ENCODE measurements at places on chromosomes 11 and 22.

- DNase-seq: no peak
Measured at GRCh38 chr11:65560555-65561418, 2.6 kb upstream of the LTBP3 start.

- no peak for DNase-seq
Measured at GRCh38 chr11:131246156-131246555, 124.3 kb upstream of the NTM start.

DNA sequence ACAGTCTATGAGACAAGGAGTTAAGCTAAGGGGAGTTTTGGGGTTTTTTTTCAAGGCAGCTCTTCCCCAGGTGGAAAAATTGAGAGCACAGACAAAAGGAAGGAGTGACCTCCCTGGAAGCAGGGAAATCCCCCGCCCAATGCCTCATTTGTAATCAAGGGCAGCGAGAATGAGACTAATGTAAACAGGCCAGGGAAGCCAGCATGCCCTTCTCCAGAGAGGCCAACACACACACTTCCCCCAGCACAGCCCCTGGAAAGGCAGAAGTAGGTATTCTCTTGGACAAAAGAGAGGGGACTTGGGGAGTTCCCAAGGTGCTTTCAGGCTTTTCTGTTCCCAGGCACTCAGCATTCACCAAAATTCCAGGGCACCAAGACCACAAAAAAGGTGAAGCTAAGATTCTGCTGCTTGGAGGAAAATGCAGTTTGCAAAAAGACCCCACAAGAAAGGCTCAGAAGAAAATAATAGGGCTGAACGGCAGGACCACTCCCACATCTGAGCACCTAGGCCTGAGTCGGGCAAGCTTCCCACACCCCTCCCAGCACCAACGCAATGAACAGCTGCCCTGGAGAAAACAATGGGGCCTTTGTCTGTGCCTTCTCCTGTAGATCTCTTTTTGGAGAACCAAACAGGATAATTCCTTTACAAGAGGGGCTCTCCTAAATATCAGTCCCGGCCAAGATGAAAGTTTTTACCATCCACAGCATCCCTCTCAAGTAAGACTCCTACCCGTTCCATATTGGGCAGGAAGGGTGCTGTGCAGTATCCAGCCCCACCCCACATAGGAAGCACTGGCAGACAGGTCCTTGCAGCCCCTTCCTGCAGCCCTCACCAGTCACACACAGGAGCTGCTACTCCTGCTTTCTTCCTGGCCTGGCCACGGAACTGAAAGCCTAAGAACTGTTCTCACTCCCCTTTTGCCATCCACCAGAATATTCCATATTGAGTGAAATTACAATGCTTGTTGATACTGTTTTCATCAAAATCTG lies 70.7 kb upstream of the AKIP1 start:
- DNase-seq: no peak

- peak; percentile 86 for DNase-seq
Measured at GRCh38 chr11:3947061-3947460, 91.6 kb downstream of the STIM1 start.

DNA sequence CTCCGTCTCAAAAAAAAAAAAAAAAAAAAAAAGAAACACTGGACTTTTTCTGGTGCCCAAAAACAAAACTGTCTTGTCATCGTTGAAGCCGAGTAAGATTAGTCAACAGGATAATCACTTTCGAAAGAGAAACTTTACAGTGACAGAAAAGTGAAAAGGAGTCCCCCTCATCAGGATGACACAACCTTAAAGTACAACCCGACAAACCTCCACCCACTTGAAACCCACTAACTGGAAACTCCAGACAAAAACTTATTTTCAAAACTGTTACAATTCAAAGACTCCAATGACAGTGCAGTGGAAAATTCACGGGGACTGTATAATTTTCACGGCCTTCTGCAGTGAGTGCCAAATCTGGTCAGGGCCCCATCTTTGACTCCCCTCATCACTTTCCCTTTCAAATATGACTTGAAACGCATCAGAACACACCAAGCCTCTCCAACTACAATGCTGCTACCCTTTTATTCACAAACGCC lies 1.3 kb downstream of the DENND5A start:
- peak; percentile 29 for DNase-seq

DNA sequence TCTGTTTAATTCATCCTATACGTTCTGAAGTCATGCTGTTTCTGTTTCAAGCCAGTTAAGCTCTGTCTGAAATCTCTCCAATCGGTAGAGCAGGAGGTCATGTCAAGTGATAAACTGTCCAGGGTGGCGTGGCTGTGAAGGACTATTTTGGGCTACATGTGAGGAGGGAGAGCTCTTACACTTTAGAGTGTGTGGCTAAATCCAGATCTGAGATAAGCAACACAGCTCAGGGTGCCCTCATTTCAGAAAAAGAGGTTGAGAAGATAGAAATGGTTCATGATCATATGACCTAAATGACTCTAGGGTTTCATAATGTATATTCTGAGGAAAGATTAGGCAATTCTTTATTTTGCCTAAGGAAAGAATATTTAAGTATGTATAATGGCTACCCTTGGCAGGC lies 8.4 kb downstream of the BLID start:
- DNase-seq: no peak

GRCh38 chr22:23841736-23842445 lies 3.1 kb upstream of the DERL3 start:
- no peak for DNase-seq

DNA sequence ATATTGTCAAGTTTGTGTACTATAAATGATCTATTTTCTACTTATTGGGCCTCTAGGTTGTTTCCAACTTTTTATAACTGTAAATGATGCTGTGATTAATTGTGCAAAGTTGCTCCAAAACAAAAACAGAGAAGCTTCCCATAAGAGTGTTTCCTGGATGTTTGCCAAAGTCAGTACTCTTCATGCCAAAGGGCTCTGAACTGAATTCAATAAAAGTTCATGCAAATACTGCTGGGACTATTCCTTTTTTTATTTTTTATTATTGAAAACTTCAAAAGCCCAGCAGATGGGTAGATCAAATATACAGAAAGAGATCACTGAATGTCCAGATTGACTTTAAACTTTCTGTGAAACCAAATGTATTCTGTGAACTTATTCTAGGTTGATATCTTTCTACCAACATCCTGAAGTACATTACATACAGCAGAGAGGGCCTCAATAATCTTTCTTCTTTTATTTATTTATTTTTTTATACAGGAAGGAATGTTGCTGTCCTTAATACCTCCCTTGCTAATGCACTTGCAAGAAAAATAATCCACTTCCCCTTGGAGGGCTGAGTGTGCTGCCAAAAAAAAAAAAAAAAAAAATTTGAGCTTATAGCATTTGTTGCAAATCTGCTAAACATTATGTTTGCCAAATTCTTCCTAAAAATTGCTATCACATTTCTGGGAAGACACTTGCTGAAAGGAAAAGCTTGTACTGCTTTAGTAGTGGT lies 53.0 kb downstream of the CTSC start:
- DNase-seq: no peak

DNA sequence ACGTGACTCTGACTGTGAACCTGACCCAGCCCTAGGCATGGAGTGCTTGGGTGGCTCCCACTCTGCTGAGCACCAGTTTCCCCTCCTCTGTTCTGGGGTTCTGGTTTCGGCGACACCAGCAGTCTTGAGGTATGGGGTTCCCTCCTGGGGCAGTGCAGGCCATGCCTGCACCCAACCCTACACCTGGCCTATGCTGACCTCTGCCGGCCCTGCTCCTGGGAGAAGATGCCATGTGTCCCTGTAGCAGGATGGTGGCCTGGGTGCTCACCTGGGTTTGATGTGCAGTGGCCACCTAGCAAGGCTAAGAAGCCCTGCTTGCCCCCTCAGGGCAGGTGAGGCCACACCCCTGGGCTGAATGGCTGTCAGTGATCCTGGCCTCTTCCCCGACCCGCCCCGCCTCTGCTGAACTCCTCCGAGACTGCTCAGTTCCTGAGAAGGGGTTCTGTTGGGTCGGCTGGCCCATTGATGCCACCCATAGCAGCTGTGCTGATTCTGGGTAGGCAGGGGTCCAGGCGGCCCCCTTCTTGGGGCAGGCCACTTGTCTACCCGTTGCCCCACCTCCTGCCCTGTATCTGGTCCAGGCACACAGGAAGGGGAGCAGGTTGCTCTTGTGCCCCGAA lies 2.4 kb downstream of the ZDHHC8 start:
- DNase-seq: no peak

DNA sequence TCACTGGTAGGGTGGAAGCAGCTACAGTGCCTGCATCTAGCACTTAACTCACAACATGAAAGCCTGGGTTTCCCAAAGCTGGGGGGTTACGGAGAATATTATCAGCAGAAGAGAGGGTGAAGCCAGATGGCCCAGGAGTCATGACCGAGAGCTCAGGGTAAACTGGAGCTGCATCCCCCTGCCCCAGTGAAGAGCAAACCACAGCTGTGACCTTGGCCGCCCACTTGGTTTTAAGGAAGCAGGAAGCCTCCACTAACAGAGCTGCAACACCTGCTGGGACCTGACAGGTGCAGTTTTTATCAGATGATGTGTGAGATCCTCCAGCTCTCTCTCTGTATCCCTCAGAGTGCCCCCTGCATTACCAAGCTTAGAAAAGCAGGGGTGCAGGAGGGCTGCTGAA lies 20.9 kb downstream of the TCP11L1 start:
- DNase-seq: no peak

GRCh38 chr11:117458275-117459122 lies 130.8 kb downstream of the CEP164 start:
- DNase-seq: no peak

DNA sequence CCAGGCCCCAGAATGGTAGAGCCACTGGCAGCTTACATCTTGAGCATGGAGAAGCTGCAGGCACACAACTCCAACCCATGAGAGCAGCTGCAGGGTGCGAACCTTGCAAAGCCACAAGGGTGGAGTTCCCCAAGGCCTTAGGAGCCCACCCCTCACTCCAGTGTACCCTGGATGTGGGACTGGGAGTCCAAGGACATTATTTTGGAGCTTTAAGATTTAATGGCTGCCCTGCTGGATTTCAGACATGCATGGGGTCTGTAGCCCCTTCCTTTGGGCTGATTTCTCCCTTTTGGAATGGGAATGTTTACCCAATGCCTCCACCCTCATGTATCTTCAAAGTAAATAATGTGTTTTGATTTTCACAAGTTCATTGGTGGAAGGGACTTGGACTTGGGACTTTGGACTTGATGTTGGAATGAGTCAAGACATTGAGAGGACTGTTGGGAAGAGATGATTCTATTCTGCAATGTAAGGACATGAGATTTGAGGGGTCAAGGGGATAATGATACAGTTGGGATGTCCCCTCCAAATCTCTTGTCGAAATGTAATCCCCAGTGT lies 1.1 kb upstream of the KRTAP5-7 start:
- DNase-seq: no peak

DNA sequence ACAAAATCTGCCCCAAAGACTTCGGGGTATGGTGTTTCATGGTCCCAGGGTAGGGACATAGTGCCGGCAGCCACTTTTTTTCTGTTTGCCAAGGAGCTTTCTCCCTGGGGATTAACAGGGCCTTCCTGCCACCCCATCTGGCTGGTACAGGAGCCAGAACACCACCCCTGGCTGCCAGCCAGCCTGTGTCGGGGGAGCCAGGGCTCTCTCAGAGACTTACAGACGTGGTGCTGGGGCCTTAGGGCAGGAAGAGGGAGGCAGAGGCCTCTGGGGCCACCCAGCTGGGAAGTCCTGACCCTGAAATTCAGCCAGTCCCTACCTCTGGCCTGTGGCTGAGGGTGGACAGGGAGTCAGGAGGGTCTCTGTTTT lies 52.4 kb upstream of the CDON start:
- no peak for DNase-seq

GRCh38 chr22:19177164-19178064 lies 1.1 kb downstream of the SLC25A1 start:
- no peak for DNase-seq

DNA sequence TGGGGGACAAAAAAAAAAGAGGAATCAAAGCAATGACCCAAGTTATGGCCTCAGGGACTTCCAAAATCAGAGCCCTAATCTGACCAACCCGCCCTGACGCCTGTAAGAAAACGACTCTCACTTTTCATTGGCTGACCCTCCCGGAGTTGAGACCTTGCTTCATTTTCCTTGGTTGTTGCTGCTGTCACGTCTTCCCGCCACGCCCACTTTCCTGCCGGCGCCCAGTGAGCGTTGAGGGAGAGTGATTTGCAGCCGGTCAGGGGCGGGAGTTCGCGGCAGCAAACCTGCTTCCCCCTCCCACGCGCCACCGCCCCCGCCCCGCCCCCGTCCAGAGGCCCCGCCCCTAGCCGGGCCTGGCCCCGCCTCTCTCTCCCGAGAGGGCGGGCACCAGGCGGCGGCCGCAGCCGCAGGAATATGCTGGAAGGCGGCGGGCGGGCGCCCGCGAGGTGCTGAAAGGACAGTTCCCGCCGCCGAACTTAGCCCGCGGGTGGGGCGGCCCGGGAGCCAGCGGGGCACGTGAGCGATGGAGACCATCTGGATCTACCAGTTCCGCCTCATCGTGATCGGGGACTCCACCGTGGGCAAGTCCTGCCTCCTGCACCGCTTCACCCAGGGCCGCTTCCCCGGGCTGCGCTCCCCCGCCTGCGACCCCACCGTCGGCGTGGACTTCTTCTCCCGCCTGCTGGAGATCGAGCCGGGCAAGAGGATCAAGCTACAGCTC lies at the start of gene RAB39A:
Gene RAB39A, plus strand, starts transcription at position 403 of the 721 bp plus-strand sequence. Its CDS starts 121 bp downstream, at position 524.
- DNase-seq: peak; percentile 59

DNA sequence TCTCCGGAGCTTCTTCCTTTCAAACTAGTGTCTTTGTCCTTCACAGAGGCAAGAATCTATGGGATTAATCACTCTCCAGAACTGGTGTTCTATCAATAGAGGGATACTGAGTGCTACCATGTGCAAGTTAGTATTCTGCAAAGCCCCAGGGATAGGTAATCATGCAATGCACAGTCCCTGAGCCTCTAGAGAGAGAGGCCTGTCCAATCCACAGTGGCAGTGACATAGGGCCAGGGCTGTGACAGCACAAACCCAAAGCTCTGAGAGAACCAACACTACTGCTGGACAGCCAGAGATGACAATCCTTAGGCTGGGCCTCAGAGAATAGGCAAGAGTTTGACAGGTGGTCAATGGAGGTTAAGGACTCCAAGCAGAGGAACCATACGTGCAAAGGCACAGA lies 66.8 kb upstream of the USP47 start:
- no peak for DNase-seq

GRCh38 chr11:73974604-73975478 lies 7.8 kb downstream of the UCP2 start:
- DNase-seq: no peak

DNA sequence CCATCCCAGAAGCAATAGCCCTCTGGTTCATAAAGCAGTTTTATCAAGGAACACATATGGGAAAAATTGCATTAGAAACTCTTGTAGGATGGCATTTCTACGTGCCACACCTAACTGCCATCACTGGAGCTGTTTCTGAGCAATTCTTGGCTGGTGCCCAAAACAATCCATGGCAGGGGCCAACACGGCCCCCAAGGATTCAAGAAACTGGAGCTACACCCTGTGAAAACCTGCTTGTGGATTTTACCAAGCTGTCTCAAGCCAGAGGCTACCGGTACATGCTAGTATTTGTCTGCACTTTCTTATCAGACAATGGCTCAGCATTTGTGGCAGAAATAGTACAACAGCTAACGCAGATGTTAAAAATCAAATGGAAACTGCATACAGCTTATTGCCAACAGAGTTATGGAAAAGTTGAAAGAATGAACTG lies 42.4 kb upstream of the GLYAT start:
- no peak for DNase-seq

DNA sequence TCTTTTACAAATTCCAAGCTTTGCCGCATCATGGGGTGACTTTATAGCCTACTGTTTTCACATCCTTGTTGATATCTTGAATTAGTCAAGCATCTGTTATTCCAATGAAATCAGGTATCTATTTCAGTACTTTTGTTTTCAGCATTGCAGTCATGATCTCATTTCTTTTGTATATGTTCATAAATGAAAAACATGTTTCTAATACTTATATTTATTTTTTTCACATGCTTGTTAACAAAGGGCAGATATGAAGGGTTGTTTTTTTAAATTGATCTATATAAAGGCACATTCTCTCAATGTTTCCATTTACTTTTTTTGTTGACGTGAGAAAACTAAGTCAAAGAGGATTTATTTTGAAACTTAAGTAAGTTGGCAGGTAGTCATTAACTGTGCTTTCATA lies 964.8 kb downstream of the JRKL start:
- DNase-seq: no peak
